ENCODE measurements at places on chromosomes 16 and 17.

- DNase-seq, result no peak
These were observed 23.4 kb upstream of the AXIN2 start for GRCh38 chr17:65584604-65585521.

- DNase-seq, result no peak
These were observed 61.8 kb downstream of the ARSG start for GRCh38 chr17:68353111-68353521.

GRCh38 chr17:79537061-79537460, 73.8 kb downstream of the RBFOX3 start:
- DNase-seq, result no peak

DNA sequence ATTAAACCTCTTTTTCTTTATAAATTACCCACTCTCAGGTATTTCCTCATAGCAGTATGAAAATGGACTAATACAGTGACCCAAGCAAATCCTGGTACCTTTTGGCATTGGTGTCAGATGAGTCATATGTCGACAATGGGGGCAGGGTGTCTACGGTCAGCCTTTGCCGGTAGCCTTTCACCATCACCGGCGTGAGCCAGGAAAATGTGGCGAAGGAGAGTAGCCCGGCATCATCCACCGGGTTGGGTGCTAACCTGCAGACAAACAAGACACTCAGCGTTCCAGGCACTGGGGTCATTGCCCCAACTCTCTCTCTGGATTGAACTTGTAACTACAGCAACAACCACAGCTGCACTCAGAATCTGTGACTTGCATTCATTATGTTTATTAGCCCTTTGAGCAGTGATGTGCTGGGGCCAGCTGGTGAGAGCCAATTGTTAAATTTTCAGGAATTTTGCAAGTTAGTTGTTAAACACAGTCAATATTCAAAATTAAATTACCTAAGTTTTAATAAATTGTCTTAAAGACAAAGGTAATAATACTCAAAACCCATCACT, 11.9 kb downstream of the ABCC12 start:
- DNase-seq, result no peak

GRCh38 chr17:79657861-79658810, 47.3 kb upstream of the RBFOX3 start:
- DNase-seq, result no peak

DNA sequence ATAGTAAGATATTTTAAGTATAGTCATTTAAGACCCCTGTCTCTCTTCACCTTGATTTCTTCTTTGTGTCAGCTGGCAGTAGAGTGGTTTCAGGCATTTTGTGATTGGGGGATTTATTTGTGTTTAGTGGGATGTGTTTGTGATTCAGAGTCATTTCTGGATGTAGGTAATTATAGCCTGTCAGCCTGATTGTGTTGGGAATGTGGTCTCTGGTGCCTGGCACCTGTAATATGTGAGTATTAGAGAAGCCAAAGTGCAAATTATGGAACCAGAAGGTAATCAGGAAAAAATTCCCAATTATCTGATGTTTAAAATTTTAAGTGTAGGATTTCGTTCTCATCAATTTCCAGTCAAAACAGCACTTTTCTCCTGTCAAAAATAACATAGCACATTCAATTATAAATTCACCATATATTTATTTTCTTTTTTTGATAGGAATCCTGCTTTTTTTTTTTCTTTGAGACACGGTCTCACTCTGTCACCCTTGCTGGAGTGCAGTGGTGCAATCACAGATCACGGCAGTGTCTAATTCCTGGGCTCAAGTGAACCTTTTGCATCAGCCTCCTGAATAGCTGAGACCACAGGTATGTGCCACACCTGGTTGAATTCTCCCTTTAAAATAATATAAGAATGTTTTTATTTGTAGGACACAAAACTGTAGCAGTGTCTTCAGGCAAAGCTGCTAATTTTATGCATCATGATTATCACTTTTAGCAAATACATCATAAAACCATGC, 42.7 kb downstream of the ATF7IP2 start:
- DNase-seq, result no peak

GRCh38 chr16:77165006-77165405, 26.0 kb upstream of the MON1B start:
- DNase-seq, result no peak

DNA sequence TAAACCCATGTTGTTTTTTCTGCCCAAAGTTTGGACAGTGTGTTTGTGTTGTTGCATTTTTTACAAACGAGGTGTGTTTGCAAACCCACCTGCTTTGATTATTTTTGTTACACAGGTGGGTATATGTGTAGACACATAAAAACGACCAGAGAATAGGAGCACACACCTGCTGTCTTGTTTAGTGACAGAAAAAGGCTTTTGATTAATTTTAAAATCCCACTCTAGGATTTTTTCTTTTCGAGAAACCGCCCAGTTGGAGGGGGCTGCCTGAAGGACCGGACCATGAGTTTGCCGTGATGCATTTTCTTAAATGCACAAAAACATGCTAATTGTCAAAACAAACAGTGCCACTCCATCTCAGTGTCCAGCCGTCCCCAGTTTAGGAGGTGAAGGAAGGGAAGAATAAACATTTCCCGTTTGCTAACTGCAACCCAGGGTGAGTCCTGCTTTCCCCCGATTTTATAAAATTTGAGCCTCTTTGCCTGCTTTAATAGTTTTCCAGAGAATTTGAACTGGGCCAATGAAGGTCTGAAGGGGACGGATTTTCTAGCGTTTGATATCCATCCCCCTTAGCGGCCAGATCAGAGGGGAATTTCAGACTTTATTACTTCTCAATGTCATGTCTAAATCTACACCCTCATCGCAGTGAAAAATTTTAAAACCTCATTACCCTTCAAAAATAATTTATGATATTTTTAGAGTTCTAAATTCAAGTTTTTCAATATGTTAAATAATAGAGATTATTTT, 3.2 kb downstream of the FOXC2 start:
- no peak for DNase-seq

DNA sequence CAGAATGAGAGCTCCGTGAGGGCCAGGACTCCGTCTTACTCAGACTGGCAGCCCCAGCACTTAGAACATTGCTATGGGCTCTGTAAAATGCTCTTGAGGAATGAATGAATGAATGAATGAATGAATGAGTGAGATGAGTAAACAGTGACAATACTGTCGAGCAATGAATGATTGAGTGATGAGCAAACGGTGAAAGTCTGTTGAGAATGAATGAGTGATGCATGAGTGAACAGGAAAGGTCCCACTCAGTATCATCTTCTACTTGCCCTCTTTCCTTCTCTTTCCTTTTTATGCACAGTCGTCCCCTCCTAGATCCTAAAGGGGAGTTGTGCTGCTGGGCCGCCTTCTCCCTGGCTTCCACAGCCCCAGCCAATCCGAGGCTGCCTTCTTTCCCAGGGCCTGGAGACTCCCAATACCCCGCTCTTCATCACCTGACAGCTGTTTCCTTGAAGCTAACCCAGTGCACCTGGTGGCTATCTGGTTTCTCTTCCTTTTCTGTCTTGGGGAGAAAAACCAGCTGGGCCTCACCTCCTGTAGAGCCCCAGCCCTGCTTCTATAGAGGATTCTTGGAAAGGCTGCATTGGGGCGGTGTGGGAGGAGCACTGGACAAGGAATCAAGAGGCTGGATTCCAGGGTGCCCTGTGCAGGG, 32.7 kb upstream of the CACNG1 start:
- DNase-seq, result no peak

DNA sequence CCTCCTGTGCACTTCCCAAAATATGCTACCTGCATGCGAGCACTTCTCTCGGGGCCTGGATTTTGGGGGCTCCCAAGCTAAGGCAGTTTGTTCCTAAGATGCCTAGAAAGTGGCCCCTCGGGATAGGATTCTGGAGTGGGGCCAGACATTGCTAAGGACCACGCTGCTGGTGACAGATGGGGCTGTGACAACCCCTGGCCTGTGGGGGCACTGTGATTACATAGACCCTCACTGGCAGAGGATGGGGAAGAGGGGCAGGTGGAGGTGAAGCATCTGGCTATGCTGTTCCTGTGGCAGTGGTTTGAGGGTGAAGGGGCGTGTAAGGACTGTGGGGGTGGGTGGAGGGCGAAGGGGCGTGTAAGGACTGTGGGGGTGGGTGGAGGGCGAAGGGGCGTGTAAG, 128.4 kb downstream of the ENGASE start:
- no peak for DNase-seq

GRCh38 chr16:4075534-4075933, 40.7 kb downstream of the ADCY9 start:
- no peak for DNase-seq

GRCh38 chr17:81402981-81403467, 7.8 kb downstream of the BAHCC1 start:
- no peak for DNase-seq

- DNase-seq, result no peak
These were observed 17.9 kb downstream of the TBC1D28 start for GRCh38 chr17:18626152-18626870.

- DNase-seq, result no peak
These were observed 60.5 kb upstream of the ACSM2B start for GRCh38 chr16:20636671-20637070.

- no peak for DNase-seq
These were observed 37.8 kb upstream of the IL34 start for GRCh38 chr16:70608521-70608920.

Measured in NCI-H2081 (cell line).